DMS153 (cell line): ENCODE measurements at places on chromosomes 5 and 9.

DNA sequence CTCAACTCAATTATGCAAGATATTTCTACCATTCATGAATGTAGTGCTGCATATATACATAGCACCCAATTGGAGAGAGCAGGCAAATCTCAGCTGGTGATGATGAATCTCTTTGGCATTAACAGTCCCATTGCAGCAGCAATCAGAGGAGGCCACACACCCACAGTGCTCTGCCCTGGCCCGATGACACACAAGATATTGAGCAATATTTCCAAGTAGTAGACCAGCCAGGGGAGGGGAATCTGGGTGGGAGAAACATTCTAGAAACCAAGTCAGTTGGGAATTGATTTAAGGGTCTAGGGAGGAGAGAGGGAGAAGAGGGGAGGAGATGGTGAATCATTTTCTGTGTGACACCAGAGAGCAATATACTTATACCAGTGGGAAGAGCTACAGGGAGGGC, 14.9 kb upstream of the C5orf63 start:
- no peak for DNase-seq

DNA sequence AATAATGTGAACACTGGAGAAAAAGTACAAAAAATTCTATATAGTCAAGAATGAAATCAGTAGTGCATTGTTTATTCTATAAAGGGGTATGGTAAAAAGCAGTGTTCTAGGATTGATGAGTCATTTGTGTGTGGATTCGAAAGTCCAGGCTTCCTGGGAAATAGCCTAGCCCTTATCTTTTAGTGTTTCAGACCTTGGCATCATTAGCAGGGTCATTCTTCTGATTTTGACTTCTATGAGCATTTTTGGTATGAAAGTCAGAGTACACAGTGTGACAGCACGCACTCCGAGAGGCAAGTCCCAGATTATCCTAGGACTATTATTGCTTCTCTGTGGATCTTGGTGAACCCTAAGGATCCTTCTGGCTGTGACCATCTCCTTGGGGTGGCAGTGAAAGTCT, 16.9 kb downstream of the PCSK5 start:
- DNase-seq, result no peak

GRCh38 chr5:131289738-131290137, 25.9 kb downstream of the CDC42SE2 start:
- no peak for DNase-seq

- no peak for DNase-seq
Measured at GRCh38 chr9:38656896-38657295, 36.5 kb upstream of the ANKRD18A start.

- no peak for DNase-seq
Measured at GRCh38 chr5:98963019-98963418, 34.2 kb upstream of the CHD1 start.

DNA sequence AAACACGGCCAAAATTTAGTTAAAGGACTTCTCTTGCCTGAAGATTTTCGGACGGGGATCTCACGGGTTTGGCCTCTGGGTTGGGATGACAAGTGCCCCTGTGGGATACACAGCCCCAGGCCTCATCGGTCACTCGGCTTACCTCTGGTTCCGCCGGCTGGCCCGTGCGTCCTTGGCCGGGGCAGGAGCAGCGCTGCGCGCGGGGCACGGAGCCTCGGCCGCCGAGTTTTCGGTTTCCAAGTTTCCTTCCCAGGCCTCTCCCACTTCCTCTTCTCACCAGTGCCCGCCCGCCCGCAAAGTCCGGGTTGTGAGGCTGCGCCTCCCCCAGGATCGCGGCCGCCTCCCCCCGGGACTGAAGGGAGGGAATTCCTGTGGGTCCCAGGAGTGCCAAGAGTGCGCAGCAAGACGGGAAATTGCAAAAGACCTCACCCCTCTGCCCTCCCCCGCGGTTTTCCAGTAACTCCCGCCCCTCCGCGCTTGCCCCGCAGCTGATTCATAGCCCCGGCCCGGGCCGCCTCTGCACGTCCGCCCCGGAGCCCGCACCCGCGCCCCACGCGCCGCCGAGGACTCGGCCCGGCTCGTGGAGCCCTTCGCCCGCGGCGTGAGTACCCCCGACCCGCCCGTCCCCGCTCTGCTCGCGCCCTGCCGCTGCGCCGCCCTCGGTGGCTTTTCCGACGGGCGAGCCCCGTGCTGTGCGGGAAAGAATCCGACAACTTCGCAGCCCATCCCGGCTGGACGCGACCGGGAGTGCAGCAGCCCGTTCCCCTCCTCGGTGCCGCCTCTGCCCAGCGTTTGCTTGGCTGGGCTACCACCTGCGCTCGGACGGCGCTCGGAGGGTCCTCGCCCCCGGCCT, at the start of gene OSMR:
Gene OSMR, plus strand, starts transcription at position 487 of the 853 bp plus-strand sequence. CDS start 23,033 bp downstream, outside the sequence.
- DNase-seq, result no peak

DNA sequence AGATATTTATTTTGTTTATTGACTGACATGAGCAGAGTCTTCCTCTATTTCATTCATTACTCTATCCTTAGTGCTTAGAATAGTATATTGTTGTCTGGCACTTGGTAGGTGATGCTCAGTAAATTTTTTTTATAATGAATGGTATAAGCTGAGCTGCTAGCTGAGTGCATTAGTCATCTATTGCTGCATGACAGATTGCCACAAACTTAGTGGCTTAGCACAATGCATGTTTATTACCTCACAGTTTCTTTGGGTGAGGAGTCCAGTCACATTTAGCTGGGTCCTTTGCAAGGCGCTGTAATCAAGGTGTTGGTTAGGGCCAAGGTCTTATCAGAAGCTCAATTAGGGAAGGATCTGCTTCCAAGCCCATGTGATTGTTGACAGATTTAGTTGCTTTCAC, 23.1 kb downstream of the SMAD5 start:
- DNase-seq, result no peak

- no peak for DNase-seq
Measured at GRCh38 chr9:92654481-92655301, 15.2 kb downstream of the IPPK start.

GRCh38 chr5:108801776-108802175, 54.1 kb downstream of the FER start:
- DNase-seq, result no peak

GRCh38 chr5:157487358-157487757, 27.3 kb downstream of the NIPAL4 start:
- no peak for DNase-seq

DNA sequence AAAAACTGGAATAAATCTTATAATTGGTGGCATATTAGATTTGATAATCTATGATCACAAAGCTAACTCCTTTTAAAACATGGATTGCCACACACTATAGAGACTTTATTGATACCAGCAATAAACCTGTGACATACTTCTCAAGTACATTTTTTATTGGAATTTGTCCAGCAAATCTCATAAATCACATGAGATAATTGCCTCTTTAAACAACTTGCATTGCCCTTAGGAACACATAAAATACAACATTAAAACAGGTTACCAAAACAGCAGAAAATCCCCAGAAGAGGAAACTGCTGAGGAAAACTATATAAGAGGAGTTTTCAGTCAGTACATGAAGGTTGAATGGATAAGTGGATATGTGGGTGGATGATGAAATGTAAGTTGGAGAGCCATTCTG, 124.6 kb downstream of the SNCAIP start:
- DNase-seq, result no peak

DNA sequence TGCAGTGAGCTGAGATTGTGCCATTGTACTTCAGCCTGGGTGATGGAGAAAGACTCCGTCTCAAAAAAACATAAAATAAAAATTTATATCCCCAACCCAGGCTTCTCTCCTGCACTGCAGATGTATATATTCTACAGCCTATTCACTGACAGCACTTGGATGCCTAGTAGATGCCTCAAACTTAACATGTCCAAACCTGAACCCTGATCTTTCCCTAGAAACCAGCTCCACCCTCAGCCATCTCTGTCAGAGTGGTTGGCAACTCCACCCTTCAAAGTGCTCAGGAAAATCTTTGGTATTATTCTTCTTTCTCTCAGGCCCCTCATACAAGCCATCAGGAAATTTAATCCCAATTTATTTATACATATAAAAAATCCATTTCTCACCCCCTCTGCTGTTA, 36.9 kb upstream of the TXN start:
- DNase-seq, result no peak

GRCh38 chr5:40402007-40402364, 277.7 kb upstream of the PTGER4 start:
- no peak for DNase-seq

DNA sequence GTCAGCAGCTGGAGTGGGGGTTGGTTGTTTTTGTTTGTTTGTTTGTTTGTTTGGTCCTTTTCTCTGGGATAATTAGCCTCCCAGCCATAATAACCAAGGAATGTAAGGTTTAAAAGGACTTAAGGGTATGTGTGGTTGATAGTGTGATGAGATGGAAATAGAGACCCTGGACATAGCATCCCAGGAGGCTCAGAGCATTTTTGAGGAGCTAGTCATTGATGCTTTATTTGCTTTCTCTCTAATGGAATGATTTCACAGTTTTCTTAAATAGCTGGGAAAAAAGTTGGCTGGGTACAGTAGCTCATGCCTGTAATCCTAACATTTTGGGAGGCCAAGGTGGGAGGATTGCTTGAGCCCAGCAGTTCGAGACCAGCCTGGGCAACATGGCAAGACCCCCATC, 45.1 kb downstream of the TTC1 start:
- DNase-seq, result no peak

GRCh38 chr5:129716651-129717050, 31.2 kb upstream of the MINAR2 start:
- no peak for DNase-seq

DNA sequence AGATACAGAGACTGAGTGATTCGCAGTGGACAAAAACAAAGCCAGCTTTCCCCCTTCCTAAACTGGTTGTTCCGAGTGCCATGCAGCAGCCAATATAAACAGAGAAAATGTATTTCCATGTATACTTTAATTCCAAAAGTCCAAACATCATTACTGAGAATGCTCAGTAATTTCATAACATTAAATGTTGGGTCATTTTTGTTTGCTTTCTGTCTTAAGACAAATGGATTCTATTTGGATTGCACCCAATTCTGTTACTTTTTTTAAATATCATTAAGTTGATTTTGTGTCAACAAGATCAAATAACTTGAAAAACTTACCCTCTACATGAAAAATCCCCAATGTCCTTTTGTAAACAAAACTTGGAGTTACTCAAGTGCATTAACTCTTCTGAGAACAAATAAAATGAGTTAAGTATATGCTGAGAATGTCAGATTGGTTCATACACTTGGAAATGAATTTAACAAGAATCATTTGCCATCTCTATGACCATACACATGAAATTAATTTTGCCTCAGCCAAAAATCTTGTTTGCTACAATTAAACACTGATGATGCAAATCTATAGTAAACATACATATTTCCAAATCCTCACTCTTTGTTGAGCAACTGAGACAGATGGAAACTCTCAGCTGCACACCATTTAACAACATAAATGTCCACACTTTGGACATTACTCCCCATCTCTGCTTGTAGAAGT, 19.4 kb downstream of the LURAP1L start:
- DNase-seq, result no peak

DNA sequence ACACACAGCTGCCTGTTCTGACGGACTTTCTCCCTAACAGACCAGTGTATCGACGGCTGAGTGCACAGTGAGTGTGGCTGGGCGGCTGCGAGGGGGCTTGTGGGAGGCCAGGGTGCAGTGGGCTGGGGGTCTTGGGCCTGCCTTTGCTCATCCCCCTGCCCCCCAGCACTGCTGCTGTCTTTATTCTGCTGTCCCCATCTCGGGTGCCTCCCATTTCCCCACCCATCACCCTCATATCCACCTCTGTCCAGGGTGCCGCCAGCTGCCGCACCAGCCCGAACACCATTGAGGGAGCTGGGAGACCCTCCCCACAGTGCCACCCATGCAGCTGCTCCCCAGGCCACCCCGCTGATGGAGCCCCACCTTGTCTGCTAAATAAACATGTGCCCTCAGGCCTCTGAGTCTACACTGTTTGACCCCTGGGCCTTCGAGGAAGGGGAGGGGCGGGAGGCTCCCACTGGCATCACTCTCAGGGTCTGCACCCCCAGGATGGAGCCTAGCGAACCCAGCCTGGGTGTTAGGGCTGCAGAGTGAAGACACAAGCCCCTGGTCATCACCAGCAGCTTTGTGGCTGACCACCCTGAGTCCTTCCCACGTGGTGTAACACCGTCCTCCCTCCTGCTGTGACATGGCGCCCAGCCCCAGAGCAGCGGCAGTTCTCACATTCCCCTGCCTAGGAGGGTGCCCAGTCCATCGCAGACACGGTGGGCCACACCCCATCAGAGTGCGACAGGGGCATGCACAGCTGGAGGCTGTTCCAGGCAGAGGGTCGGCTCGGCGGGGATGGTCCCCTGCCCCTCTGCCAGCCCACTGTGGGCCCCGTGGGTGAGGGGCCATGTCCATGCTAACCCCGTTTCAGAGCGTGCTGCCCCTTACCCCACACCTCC, 4.0 kb downstream of the LCN2 start:
- DNase-seq, result no peak

GRCh38 chr9:89666364-89666763, 61.6 kb downstream of the GADD45G start:
- DNase-seq, result no peak

DNA sequence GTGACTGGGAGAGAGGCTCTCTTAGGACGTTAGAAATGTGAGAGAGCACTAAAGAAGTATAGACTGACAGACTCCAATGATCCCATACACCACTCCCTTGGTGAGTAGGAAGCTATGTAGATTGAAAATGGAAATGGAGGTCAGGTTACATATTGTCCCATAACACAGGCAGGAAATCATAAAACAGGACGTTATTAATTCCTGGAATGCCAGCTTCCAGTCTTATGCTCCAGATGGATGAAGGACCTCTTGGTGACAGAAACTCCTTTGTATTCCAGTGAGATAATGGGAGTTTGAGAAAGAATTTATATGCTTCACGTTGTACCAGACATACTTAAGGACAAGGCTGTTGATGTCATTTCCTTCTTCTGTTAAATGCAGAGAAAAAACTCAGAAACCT, 338.2 kb upstream of the ITGA1 start:
- DNase-seq, result peak; percentile 20

DNA sequence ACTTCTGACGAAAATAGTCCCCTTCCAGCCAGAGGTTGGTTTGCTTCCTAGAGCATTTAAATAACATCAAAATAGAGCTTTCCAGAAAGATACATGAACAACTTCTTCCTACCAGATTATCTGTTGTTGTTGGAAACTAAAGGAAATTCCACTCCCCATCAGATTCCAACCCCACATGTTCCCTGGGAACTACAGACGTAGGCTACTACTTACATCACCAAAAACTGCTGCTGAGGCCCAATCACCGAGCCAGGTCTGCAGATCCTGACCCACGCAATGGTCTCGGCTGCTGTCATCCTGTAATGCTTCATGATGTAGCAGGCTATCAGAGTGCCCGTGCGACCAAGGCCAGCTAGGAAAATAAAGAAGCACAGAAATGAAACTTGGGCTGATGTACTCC, 73.4 kb downstream of the HABP4 start:
- DNase-seq, result no peak

- DNase-seq, result no peak
Measured at GRCh38 chr9:108816037-108816436, 39.7 kb downstream of the ACTL7B start.
